ENCODE measurements at places on chromosomes 5 and 9.

GRCh38 chr9:5947912-5948311, 57.2 kb downstream of the MLANA start:
- no peak for DNase-seq

- no peak for DNase-seq
These were observed 19.0 kb upstream of the PSIP1 start for GRCh38 chr9:15529566-15530324.

DNA sequence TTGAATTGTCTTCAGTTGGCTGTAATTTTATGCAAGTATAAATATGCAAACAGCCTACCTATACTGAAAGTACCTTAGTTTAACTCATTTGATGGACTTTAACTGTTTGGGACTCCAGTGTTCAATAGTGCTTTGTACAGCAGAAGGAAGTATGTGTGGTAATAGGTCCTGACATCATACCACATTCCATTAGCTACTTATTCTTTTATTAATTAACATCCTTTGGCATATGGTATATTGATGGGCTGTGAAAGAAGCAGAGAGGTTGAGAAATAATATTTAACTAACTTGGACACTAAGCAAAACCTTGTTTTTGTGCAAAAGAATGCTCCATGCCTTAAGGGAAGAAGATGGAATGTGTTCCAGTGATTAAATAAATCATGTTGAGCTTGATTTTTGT, 97.6 kb upstream of the SEMA6A start:
- DNase-seq = no peak

- DNase-seq = no peak
These were observed 734.8 kb downstream of the TLE1 start for GRCh38 chr9:80954521-80954920.

DNA sequence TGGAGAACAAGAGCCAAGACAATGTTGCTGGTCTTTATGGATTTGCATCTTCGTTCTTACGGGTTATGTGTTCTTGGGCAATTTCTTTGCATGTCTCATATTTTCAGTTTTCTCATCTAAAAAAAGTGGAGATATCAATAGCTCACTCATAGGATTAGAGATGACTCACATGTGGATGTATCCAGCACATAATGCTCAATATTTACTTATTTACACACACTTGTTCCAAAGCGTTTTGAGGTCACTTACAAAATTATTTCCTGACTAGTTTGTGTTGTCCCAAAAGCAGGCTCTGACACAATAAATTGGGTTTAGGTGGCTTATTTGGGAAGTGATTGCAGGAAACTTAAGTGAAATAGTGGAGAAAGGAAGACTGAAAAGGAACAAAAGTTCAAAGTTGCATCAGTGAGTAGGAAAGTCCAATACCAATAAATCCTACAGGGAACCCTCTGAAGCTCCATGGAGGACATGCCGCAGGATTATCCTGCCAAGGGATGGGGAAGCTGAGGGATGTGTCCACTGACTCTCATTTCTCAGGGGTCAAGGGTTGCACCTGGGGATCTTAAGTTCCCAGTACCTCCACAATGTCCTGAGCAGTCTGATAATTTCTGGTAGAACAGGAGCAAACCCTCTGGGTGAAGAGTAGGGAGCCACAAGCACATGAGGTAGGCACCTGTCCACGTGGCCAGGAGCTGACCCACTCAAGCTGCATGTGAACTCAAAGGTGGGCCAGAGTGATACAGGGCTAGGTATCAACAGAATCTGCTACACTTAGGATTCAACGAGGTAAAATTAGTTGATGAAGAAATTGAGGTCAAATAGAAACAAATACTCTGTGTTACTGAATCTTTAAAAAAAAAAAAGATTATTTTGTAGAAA, 37.4 kb upstream of the SLC44A1 start:
- no peak for DNase-seq
